Iris pigment epithelial cell (primary cell): ENCODE measurements at places on chromosomes 2 and 18.

GRCh38 chr2:214747992-214748391 is 61.5 kb downstream of the BARD1 start:
- no peak for DNase-seq

- no peak for DNase-seq
These were observed 8.8 kb upstream of the ZBTB7C start for GRCh38 chr18:48417985-48418384.

DNA sequence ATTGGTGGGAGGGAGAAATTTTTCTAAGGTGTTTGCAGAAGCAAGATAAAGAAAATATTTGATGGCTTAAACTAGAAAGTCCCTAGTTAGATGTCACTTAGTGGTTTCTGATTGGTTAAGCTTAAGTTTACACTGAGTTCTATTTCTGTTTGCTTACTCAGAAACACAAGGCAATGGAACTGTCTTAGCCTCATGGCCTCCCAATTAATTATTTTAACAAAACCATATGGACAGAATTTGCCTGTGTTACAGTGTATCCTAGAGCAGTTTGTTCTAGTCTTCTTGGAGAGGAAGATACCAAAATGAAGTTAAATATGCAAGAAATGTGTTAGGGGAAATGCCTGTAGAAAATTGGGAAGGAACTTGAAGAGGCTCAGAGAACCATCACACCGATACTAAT is 4.6 kb upstream of the IMPACT start:
- DNase-seq, result no peak

DNA sequence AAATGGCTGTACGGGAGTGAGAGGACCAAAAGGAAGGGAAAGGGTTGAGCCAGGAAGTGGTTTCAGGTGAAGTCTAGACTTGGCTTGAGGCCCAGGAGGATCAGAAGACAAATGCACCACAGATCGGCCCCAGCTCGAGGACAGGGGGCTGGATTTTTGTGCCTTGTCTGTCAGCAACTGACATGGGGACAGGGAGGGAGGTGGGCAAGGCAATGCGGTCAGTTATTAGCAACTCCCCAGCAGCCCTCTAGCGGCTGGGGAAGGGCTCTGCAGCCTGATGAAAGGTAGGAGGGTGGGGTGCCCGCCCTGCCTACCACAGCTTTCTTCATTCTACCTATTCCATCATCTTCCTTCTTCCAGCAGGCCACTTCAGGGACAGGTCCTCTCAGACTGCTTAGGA is 50.0 kb downstream of the CPO start:
- no peak for DNase-seq

- DNase-seq, result peak; percentile 74
These were observed 67.5 kb upstream of the DTNB start for GRCh38 chr2:25740810-25741381.

GRCh38 chr2:43300781-43301583 is 74.6 kb upstream of the ZFP36L2 start:
- DNase-seq, result no peak

- no peak for DNase-seq
These were observed 1973.9 kb upstream of the LRRTM1 start for GRCh38 chr2:82278416-82278815.

DNA sequence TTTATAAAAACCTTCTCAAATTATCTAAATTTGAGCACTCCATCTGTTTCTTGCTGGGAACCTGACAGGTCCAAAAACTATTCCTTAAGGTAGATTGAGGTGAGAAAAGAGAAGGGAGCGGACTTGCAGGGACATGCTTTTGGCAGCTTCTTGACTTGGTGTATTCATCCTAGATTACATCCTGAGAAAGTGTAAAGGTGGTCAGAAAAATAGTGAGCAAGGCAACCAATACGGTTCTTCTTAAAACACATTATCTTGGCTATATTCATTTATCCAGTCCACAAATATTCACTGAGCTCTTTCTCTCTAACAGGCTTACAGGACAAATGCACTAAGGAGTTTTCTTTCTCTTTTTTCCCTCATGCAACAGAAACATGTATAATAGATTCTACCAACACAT is 230.0 kb downstream of the LRP1B start:
- no peak for DNase-seq

DNA sequence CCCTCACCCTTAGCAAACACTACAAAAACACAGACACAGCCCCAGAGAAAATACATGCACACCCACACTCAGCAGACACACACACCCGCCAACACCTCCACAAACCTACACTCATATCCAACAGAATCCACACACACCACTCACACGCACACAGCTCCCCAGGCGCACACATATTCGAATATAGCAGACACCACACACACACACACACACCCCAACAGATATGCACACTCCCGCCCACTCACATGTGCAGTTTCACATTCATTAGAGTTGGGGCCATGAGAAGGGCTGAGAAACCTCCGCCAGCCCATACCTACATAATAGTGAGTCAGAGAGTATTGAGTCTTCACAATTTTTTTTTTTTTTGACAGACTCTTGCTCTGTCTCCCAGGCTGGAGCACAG is 29.4 kb upstream of the NOTO start:
- peak; percentile 45 for DNase-seq

- DNase-seq, result no peak
These were observed 117.2 kb downstream of the SLC4A3 start for GRCh38 chr2:219744600-219744999.

DNA sequence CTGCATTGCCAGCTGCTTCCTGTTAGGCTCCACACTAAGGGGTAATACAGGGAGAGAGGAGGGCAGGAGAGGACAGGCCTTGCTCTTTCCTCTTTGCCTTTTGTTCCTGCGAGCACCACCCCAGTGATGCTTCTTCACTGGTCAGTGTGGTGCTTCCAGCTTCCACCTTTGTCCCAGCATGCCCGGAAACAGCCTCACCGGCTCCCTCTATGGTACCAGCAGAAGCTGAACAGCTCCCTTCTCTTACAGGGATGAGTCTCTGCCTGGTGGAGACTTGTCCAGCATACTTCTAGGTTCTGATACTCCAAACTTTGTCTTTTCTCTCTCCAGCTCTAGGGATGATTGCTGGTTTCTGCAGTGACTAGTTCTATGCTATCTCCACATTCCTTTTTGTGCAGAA is 413.3 kb downstream of the TSN start:
- DNase-seq, result no peak

DNA sequence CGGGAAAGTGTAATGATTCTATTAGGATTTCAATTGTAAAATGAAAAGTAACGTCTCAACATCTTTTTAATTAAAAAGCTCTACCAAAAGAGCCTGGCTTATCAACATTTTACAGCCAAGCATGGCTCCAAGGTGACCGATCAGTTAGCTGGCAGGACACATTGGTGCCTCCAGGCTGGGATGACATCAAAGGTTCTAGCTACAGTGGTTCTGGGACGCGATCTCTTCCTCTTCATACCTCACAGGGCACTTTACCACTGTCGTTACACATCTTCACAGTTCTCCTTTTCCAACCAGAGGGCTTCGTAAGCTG is 693 bp downstream of the ORC2 start:
- no peak for DNase-seq

- DNase-seq, result no peak
These were observed 95.6 kb upstream of the ACVR1 start for GRCh38 chr2:157971702-157972101.

DNA sequence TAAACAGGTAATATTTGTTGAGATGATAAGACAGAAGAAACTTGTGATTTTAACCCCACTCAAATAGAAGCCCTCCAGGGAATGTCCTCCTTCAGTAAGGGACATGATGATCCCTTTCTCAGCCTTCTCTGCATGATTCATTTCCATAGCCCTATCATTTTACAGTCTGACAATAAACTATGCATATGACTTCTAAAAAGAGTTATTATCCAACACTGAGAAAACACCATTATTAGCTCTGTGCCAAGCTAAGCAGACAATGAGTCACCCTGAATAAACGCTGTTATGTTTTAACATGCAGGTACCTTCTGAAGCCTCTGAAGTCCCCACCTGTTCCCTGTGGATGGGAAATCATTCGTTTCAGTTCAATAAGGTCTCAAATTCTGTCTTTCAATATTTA is 54.7 kb downstream of the DTNB start:
- DNase-seq, result peak; percentile 85

DNA sequence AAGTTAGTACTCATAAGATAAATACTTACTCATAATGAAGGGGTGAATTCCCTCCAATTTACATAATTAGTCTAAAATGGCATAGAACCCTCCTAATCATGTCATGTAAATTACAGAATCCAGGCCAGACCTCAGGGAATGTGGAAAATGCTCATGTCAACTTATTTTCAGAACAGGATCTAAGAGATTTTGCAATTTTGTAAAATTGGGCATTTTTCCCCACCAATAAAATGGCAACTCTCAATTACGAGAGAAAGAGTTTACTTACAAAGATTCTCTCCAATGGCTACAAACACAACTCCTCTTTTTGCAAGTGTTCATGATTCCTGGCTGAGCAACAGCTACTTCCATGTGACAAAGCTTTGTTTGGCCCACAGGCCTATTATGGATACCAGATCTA is 33.8 kb upstream of the SP5 start:
- DNase-seq, result no peak

GRCh38 chr18:28689588-28689987 is 512.7 kb upstream of the CDH2 start:
- no peak for DNase-seq

DNA sequence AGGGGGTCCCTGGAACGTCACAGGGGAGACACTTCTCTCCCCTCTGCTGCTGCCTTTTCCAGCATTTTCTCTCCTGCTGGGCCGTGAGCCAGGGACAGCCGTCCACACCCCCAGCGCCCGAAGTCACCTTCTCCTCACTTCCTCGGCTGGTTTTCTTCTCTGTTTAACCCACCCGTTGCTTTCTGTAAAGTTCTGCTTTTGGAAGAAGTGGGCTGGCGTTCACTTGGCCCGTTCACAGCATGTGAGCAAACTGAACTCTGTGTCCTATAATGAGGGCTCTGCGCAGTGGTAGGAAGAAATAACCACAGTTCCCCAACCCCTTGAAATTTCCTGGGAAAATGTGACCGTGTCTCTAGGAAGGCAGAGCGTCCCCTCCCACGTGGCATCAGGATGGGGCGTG is 187.0 kb upstream of the HDAC4 start:
- no peak for DNase-seq

- no peak for DNase-seq
These were observed 50.5 kb upstream of the GORASP2 start for GRCh38 chr2:170878505-170878904.

DNA sequence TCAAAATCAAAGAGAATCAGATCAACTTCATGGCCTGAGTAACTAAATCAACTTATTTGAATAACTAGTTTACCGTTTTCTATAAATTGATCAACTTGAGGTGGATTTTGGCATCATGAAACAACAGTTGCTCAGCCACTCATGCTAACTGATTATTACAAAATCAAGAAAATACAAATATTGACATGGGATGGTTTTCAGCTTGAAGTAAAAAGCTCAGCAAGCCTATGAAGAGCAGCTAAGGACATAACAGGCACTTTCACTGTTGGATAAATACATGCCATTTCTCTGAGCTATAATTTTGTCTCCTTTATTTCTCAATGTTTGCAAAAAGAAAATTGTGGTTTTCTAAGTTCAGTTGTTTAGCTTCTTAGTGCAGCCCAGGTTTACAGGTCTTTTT is 18.9 kb downstream of the SRD5A2 start:
- DNase-seq, result no peak

- DNase-seq, result no peak
These were observed 4.5 kb downstream of the NR4A2 start for GRCh38 chr2:156327835-156328695.

GRCh38 chr2:31319406-31320175 is 85.6 kb downstream of the EHD3 start:
- DNase-seq, result peak; percentile 87

- no peak for DNase-seq
These were observed 56.9 kb upstream of the LHCGR start for GRCh38 chr2:48812416-48812815.

DNA sequence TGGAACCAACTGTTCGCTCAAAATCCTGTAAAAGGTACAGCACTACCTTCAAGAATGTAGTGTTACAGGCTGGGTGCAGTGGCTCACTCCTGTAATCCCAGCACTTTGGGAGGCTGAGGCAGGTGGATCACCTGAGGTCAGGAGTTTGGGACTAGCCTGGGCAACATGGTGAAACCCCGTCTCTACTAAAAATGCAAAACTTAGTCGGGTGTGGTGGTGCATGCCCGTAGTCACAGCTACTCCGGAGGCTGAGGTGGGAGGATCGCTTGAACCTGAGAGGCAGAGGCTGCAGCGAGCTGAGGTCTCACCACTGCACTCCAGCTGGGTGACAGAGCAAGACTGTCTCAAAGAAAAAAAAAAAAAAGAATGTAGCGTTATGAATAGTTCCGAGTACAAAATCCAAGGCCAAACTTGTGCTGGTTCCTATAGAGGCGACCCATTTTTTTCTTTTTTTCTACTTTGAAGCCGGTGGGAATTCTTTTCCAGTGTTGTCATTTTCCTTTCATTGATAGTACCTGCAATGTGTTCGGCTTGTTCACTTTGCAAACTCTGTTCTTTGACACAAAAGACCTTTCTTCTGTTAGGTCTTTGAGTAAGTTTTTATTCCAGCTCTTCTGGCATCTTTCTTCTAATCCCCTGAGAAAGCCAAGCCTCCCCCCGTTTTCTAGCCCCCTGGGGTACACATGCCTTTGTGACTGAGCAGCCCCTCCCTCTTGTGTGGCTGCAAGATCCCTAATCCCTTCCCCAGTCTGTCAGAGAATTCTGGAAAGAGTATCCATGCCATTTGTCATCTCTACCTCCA is 25.1 kb downstream of the INPP5D start:
- no peak for DNase-seq

DNA sequence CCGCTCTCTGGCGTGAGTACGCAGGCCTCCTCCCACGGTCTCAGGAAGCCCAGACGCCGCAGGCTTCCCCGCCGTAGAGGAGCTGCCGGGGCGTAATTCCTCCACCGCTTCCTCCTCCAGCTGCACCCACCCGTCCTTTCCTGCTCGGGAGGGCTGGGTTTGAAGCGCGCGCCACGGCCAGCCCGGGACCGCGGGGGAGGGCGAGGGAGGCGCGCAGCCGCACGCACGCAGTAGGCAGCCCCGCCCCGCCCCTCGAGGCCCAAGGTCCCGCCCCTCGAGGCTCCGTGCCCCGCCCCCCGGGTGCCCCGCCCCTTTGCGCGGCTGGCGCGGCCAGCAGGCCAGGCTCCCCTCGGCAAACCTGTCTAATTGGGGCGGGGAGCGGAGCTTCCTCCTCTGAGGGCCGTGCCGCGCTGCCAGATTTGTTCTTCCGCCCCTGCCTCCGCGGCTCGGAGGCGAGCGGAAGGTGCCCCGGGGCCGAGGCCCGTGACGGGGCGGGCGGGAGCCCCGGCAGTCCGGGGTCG is at the start of gene MALT1:
Gene MALT1, plus strand, starts transcription at position 355 of the 521 bp plus-strand sequence. CDS start 179 bp downstream, outside the sequence.
- DNase-seq, result peak; percentile 91

DNA sequence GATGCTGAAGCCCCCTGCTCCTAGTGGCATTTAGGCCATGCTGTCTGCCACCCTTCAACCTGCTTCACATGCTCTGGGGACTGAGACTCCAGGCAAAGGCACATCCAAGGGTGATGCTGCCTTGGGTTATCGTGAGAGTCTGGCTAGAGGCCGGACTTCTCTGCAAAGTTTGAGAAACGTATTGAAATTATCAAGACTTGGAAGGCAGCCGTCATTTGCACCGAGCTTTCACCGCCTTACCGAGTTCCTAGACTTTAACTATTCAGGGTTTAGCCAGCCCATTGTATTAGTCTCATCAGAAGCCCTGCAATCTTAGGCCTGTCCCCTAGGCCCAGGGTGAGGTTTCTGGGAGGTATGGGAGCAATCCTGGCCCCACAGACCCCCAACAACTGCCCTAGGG is 34.0 kb downstream of the RDH14 start:
- no peak for DNase-seq
